Epithelial cell of prostate (primary cell): ENCODE measurements at places on chromosomes 2 and 18.
A peak's percentile ranks its signal among the peaks of the same experiment; 100 is the strongest.

DNA sequence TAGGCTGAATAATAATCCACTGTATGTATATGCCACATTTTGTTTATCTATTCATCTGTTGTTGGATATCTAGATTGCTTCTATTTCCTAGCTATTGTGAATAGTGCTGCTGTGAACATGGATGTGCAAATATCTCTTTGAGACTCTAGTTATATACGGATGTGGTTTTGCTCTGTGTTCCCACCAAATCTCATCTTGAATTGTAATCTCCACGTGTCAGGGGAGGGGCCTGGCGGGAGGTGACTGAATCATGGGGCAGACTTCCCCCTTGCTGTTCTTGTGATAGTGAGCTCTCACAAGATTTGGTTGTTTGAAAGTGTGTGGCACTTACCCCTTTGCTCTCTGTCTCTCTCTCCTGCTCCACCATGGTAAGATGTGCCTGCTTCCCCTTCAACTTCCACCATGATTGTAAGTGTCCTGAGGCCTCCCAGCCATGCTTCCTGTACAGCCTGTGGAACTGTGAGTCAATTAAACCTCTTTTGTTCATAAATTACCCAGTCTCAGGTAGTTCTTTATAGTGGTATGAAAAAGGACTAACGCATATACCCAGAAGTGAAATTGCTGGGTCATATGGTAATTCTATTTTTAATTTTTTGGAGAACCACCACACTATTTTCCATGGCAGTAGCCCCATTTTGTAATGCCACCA lies 86.1 kb upstream of the UPP2 start:
- no peak for DNase-seq

DNA sequence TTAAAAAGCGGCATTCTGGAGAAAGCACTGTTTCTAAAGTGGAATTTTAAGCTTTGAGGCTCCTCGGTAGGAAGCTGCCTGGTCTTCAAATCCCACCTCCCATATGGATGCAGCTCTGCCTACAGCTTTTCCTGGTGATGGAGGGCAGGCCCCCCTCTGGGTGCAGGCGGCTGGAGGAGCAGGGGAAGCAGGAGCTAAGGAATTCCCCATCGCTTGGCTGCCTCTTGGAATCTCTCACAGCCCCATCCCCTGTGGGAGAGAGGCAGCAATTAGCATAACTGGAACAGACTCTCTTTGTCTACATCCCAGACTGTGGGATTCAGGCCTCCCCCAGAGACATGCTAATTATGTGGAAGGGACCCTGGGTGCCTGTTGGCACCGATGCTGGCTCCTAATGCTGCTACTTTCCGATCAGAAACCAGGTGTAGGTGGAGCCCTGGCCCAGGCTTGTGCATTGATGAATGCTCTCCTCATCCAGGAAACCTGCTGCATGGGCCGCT lies 51.3 kb downstream of the LIPG start:
- no peak for DNase-seq

DNA sequence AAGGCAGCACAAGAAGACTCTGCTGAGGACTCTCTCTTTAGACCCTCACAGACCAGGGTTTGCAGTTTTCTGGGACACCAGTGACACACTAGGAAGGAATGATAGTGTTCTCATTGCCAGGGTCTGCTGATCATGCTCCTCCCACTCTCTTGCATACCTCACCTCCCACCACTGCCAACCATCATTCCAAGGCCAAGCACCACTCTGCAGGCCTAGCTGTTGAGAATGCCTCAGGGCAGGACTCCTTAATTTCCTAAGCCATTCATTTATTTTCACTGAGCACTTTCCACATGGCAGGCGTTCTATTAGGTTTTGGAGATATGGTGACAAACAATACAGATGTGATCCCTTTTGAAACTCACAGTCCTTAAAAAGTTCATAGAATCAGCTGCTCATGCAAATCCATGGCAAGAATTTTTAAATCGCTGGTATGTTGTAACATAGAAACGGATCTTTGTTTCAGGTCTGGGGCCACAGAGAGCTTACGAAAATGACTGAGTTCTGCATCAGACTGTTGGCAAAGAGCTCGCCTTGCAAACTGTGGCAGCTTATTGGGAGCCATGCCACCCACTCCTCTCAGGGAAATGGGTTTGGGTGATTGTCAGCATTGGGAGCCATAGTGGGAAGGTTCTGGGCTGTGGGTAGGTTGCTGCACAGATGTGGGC lies 78.5 kb downstream of the XDH start:
- no peak for DNase-seq

GRCh38 chr2:218517434-218518206 lies 50.5 kb downstream of the USP37 start:
- no peak for DNase-seq

DNA sequence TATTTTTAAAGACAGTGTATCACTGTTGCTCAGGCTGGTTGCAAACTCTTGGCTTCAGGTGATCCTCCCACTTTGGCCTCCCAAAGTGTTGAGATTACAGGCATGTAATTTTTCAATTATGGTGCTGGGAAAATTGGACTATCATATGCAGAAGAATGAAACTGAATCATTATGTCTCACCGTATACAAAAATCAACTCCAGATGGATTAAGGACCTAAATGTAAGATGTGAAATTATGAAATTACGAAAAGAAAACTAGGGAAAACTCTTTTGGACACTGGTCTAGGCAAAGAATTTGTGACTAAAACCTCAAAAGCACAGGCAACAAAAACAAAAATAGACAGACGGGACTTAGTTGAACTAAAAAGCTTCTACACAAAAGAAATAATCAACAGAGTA lies 31.2 kb downstream of the MAP3K2 start:
- no peak for DNase-seq

DNA sequence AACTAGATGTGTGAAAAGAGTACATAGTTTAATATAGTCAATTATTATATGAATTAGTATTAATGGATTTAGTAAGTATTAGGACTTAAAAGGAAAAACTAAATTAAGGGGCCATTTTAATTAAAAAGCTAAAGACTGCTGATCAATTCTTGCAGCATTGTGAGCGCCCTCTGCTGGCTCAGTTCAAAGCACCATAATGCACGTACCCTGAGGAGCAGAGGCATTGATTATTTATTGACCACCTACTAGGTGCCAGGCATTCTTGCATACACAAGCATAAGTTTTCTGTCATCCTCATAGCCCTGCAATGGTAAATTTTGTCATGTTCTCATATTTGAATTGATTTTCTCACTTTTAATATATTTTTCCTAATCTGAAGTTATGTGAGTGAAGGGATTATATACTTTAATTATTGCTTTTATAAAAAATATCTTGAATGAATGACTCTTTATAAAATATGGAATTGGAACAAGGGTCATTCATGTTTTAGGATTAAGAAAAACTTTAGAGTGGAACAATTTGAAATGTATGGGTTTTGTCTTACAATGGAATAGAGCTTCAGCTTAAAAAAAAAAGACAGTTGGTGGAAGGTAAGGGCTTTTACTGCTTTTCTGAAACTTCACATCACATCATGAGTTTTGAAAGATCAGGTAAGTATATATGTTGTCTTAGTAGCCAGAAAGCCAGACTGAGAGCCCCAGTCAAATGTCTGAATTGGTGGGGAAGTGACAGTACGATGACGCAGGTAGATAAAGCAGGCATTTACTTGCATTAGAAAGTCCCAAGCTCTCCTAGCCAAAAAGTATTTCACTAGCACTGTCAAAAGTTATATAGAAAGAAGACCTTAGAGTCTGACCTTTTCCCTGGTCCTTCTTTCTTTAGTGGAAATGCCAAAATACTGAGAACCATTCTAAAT lies 9.7 kb downstream of the ITGA4 start:
- peak; percentile 5 for DNase-seq
